Activated CD8-positive, alpha-beta memory T cell treated with anti-CD3 and anti-CD28 coated beads, Interleukin-2, amount 10 ng/mL, durations not matched to agents 7 days and 5 days (primary cell): ENCODE measurements at places on chromosomes 7 and 10.

DNA sequence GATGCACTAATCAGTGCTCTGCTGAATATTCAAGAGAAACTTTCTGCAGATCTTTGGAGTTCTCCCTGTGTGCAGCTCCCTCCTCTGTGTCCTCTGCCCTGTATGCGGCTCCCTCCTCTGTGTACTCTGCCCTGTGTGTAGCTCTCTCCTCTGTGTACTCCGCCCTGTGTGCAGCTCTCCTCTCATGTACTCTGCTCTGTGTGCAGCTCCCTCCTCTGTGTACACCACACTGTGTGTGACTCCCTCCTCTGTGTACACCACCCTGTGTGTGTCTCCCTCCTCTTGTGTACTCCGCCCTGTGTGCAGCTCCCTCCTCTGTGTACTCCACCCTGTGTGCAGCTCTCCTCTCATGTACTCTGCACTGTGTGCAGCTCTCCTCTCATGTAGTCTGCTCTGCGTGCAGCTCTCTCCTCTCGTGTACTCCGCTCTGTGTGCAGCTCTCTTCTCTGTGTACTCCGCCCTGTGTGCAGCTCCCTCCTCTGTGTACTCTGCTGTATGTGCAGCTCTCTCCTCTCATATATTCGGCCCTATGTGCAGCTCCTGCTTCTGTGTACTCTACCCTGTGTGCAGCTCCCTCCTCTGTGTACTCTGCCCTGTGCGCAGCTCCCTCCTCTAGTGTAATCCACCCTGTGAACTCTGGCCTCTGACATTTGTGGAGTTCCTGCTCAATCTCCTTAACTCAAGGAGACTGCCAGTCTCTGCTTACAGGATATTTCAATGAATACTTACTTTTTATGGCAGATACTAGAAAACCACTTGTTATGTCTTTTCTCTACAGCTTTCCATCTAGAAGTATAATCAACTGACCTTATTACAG, 280.4 kb downstream of the GLRX3 start:
- DNase-seq: no peak

DNA sequence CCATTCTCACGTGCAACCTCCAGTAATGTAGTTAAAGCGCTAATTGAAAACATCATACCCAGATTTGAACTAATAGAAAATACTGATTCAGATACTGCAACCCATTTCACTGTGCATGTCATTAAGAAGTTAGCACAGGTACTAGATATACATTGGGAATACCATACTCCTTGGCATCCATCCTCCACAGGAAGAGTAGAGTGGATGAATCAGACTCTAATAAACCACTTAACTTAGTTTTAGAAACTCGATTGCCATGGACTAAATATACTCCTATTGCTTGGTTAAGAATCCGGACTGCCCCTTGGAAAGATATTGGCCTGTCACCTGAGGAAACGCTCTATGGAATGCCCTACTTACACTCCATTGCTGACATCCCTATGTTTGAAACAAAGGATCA, 9.5 kb downstream of the AKR1B15 start:
- no peak for DNase-seq

- no peak for DNase-seq
Observed at GRCh38 chr10:12186323-12186722, 9.4 kb downstream of the NUDT5 start.

GRCh38 chr7:67771846-67772605, 775.4 kb downstream of the TYW1 start:
- no peak for DNase-seq

DNA sequence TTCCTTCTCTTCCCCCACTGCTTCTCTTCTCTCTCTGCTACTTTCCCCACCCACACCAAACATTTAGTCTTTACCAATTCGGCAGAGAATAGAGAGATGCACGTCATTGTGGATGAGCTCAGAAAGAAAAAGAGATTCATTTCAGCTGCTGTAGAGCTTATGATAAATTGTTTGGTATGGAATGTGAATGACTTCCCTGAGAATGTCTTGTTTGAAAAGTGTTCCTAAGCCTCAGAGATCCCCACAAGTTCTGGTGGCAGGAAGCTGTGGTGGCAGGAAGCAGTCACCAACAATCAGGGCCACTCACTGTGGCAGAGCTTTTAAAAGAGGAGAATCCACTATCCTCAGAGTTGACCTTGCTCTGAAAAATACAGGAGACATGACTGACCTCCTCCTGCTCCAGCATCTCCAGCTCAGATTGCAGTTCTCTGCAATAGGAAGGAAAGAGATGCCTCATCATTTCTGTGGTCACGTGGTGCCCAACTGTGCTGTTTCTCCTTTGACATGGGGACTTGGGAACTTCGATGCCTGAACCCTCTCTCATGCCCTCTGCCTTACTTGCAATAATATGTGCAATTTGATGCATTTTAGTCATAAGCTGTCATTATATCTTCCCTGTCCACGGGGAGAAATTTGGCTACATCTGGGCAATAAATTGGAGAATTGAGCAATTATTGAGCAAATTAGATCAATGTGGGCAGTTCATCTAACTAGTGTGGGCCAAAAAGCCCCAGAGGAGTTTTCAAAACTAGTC, 76.5 kb downstream of the BMPER start:
- no peak for DNase-seq

DNA sequence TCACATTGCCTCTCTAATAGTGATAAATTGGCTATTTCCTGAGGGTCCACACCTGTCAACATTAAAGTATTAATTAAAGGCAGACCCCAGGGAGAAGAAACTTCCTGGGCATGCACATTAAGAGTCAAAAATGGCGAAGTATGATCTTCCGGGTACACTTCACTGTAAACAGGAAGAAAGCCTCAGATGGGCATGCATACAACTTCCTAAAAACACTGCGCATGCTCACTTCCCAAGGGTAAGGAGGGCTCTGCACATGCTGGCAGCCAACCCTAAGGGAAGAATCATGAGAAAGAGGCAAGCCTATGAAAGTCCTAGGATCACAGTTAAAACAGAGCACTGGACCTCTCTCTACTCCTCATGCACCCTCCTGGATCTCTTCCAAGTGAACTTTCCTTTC, 80.1 kb upstream of the IMMP2L start:
- no peak for DNase-seq

GRCh38 chr10:48740988-48741387, 56.3 kb downstream of the WDFY4 start:
- DNase-seq: no peak

DNA sequence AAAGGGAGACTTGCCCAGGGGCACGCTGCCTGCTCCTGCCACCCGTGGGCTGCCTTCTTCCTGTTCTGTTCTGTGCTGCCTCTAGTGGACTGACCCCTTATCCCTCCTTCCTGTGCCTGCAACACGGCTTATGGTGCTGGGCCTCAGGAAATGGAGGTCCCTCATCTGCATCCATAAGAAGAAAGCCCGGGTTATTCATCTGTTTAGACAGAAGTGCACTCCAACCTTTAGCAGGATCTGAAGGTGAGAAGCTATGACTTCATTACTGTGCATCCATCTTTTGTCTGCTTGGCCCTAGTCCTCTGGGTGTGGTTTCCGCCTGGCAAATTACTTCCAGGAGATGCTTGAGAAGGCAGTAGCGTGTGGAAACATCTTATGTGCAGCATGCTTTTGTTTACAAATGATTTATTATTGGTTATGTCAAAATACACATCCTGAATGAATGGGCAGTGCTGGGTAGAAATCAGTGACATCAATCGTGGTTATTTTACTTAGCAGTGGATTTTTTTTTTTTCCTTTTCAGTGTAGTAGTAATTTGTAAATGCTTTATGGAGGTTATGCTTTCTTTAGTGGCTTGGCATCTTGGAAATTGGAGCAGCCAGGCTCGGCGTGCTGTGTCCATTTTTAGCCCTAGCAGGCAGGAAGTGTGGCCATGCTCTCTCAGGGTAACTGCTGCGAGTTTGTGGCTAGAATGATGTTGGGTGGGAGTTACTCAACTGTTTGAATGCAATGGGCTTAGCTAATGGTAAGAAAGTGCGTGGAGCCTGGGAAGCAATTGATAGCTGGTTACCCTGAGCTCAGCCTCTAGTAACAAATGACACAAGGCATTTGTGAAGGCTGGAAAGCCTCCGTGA, 12.7 kb downstream of the PTPRE start:
- no peak for DNase-seq

DNA sequence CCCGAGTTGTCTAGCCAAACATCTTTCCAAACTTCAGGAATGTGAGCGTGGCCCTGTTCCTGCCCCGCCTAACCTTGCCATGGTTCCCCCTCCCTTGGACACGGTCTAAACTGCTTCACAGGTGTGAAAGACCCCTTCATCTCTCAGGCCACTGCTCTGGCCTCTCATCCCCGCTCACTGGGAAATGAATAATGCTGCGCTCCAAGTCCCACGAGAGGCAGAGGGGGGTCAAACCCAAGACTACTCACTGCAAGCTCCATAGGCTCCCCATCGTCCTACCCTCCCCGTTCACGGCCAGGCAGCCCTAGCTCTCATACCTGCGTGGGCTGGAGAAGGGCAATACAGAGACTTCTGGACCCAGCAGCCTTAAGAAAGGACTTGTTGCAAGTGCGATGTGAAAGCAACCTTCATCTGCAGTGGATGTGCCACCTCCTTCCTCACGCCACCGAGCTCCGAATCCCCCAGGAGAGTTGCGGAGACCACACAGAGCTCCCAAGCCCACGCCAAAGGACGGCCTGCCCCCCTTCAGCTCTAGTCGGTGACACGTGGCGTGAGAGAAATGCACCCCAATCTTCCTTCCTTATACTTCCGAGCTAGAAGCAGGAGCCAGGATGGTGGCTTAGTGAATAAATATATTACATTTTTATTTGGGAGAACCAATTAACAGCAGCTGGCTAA, 9.7 kb downstream of the ZNF467 start:
- DNase-seq: no peak

DNA sequence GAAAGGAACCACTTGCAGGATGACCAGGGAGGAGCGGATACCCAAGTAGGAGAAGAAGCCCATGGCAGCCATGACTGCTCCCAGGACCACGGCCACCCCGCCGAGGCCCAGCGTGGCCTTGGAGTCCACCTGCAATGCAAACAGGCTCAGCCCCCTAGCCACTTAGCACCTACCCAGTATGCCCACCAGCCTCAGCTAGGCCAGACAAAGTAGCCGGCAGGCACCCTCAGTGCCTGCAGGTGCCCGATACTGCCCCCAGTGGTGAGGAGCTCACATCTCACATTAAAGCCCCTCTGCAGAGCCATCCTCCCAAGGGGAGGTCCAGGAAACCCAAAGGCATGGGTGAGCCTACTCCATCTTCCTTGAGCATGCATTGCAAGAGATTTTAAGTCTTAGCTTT, 6.6 kb downstream of the NPC1L1 start:
- peak; percentile 62 for DNase-seq

DNA sequence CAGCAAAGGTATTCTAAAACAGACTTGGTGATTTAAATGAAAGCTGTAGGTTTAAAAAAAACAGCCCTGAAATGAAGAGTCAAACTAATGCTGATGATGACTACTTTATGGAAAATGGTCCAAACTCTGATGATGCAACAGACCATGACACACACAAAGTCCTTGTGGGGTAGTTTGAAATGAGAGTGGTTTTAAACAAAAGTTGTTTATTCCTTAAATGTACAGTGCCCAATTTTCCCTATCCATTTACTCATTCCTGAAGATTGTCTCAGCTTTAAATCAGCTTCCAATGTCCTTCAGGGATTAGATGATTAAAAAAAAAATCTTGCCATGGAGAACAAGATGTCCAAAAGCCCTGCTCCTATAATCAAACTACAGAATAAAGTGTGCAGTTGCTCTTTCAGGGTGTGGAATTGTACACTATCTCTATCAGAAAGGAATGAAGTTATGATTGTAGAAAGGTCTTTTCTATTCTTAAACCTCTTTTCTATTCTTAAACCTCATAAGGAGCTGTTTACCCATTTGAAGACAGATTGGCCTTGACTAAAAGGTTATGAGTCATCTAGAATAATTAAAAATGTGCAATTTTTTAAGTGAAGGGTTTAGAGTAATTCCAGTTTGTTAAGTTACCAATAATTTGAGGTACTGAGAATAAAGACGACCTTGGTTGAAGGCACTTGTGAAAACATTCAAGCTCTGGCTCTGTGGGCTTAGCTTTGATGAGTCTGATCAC, 70.2 kb upstream of the ITGA8 start:
- DNase-seq: no peak
